ENCODE measurements at places on chromosomes 1 and 21.

DNA sequence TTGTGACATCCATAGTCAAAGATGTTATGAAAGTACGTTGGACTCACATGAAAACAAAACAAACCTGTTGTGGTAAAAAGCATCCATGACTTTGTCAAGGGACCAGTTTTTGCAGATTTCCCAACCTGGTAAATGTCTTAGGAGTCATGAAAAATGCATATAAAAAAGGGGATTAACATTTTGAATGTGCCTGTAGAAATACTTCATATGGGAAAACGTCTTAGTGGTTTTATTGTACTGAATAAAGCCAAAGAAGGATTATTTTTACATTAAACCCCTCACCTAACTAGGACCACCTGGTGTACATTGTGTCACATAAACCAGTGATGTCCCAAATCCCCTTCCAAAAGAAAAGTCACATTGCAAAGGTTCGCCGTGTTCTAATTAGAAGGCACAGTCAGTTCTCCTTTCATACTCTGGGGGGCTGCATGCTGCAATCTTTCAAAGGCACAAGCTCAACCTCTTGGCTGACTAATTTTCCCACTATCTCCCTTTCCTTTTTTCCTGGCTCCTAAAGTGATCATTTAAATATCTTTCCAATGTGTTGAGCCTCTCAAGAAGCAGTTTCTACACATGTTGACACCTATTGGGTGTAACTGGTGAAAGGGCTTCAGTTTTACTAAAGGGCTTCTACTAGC lies 119.8 kb upstream of the SPAG17 start:
- DNase-seq = peak; percentile 1

- DNase-seq = no peak
Observed at GRCh38 chr1:241821363-241821762, 26.6 kb upstream of the EXO1 start.

GRCh38 chr1:35202048-35202719 lies 9.2 kb upstream of the SFPQ start:
- peak; percentile 92 for DNase-seq

GRCh38 chr1:29934255-29934772 lies 698.0 kb downstream of the PTPRU start:
- DNase-seq = no peak

- no peak for DNase-seq
Observed at GRCh38 chr1:90605070-90605469, 112.0 kb downstream of the BARHL2 start.

DNA sequence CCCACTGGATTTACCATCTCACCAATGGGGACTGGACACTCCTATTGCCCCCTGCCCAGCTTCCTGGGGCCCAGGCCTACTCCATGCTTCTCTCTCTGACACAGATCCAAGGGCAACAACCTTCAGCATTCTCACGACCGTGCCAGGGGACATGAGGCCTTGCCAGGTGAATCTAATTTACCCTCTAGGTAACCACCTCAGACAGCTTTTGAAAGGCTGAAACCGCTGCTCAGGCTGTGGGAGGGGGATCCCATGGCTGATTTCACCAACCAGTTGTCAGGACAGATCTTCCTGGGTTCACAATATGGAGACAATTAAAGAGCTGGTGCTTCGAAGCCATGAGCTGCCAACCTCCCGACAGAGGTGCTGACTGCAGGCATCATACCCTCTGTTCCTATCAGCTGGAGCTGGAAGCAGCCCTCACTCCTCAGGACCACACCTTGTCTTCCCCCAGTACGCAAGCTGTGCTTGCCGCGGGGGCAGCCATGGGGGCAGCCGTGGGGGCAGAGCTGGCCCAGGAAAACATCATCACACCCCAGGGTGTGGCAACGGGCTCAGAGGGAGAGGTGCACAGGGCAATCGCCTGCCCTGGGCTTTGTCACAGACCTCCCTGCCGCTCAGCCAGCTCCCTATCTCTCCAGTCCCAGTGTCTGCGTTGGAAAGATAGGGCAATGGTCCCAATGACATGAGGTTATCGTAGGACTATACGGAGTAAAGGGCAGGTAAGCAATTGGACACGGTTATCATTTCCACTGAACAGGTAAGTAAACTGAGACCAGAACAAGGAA lies 120.2 kb downstream of the DMRTB1 start:
- DNase-seq = no peak

- no peak for DNase-seq
Observed at GRCh38 chr1:245317217-245317616, 162.4 kb downstream of the KIF26B start.

DNA sequence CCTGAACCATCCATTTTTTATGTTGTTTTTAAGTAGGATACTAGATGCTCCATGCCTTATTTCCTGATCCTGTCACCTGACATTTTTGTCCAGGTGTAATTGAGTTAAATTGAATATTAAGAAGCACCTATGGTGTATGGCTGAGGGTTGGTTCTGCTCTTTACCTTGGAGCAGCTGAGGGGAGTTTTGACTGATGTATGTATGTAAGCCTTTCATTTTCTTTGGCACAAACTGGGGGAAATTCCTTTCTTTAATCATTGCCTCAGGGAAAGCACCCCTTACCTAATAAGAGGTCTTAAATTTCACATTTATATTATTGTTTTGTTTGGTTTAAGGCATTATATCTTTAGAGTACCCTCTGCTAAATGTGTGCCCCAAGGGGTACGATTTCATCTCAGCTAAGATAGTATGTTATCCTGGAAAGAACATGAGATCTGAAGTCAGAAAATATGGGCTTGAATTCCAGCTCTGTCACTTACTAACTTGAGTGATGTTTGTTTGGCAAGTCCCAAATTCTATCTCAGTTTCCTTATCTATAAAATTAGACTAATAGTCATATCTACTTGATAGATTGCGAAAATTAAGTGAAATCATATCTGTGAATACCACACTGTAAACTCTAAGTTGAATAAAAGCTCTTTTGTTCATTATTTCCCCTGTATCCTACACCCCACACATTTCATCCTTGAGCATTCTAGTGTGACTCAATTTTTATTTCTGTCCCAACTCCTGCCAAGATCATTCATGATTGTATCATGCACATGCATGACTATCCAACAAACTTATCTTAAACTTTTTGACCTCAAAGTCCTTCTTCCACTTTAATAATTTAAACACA lies 57.7 kb upstream of the NUF2 start:
- DNase-seq = no peak

DNA sequence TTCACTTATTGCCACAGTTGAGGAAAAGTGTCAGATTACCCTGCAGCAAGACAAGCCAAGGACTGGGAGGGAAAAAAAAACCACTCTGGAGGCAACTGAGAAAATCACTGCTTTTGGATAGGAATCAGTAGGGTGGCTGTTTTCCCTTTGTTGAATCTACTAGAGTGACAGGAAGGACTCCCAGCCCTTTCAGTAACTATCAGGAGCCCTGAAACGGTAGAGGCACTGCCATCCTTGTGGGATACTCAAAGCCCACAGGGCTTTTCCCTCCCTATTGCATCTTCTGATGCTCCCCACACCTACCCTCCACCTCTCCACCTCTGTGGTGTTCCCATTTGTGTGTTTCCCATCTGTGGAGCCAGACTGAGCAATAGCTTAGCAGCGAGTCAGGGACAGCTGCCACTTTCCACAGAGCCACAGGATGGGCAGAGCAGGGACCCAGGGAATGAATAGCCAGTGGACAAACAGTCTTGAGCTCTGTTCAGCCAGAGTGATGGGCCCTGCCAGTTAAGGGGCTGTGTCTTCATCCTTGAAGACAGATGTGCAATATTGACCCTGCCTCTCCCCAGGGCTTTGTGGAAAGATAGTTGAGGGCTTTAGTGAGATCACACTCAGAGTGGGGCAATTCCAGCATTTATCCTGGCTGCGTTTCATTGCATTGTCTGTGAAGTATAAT lies 13.9 kb downstream of the UBIAD1 start:
- no peak for DNase-seq

DNA sequence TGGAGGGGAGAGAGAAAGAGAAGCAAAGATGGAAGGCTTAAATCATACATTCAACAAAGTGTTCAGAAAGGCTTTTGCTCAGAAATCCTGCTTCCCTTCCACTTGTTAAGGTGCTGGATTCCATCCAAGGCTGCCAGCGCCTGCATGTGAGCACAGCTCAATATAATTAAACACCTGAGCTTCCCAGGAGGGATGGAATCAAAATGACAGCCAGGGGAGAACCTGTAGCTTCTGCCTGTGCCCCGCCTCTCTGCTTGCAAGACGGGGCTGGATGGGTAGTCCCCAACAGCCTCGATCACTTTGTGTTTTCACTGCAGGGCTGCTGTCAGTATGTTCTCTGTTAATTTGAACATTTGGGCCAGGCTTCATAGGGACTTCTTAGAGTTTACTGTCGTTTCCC lies 225.7 kb downstream of the KCNH1 start:
- DNase-seq = no peak

GRCh38 chr1:233465745-233466343 lies 138.3 kb downstream of the MAP3K21 start:
- no peak for DNase-seq

DNA sequence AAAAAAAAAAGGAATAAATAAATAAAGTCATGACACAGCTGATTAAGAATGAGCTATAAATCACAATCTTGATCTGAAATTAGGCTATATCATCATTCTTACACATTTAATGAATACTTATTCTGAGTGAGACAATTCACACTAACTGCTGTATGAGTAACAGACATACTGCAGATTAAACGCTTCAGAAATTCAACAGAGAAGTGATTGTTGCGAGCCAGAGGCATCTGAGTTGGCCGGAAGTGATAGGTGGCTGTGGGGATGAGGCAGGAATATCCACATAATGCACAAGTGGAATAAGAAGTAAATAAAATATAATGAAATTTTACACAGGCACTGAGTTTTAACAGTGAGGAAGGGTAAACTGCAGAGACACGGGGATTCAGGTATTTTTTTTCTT lies 142.4 kb downstream of the APP start:
- no peak for DNase-seq

- no peak for DNase-seq
Observed at GRCh38 chr1:63936276-63936675, 162.5 kb downstream of the ROR1 start.

DNA sequence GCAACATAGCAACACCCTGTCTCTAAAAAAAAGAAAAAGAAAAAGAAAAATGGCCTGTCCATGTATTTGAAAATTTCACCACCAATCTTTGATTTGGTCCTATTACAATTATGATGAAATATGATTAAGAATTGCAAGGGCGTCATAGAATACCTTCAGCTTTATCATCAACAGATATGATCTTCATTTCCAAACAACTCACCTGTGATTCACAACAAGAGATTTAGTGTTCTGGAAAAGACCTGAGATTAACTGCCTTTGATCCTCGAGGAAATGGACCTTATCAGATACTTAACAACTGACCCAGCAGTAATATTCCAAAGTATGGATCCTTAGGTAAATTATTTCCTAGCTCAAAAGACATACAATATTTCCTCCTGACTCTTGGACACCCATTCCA lies 3.5 kb upstream of the GSTM4 start:
- no peak for DNase-seq

GRCh38 chr1:6358757-6359201 lies 34.8 kb downstream of the ACOT7 start:
- DNase-seq = peak; percentile 53

DNA sequence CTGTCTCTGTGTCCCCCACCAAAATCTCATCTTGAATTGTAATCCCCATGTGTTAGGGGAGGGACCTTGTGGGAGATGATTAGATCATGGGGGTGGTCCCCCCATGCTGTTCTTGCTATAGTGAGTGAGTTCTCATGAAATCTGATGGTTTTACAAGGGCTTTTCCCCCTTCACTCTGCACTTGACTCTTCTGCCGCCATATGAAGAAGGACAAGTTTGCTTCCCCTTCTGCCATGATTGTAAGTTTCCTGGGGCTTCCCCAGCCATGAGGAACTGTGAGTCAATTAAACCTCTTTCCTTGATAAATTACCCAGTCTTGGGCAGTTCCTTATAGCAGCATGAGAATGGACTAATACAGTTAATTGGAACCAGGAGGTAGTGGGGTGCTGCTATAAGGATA lies 137.1 kb upstream of the RAB4A start:
- no peak for DNase-seq

DNA sequence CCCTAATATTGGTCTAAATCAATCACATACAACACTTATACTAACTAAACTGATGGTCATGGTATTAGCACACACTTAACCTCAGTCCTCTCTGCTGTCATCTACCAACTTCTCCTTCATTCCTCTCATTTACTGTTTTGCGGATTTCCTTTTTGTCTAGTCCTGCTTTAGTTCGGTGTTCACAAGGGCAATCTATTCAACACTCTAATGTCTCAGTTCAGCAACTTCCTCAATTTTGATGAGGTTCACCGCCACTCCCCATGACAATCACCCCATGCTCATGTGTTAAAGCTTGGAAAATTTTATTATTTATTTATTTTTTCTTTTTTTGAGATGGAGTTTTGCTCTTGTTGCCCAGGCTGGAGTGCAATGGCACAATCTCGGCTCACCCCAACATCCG lies 301.1 kb downstream of the PTPRC start:
- no peak for DNase-seq

GRCh38 chr1:220811695-220812094 lies 25.0 kb downstream of the MTARC1 start:
- DNase-seq = no peak

- DNase-seq = no peak
Observed at GRCh38 chr1:151988405-151988923, 5.2 kb downstream of the S100A10 start.

DNA sequence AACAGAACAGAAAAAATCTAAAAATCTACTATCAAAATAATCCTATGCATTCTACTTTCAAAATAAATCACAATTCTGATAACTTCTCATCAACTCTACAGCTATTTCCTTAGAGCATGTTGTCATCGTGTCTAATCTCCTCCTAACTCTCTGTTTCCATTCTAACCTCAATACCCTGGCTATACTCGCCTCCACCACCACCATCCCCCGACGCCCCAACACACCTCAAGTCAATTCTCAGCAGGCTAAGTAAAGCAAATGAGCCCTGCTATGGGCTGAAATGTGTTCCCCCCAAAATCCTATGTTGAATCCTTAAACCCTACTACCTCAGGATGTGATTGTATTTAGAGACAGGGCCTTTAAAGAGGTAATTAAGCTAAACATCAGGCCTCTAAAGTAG lies 34.6 kb downstream of the NRDC start:
- DNase-seq = no peak

- peak; percentile 52 for DNase-seq
Observed at GRCh38 chr1:209583408-209583807, at the start of gene CAMK1G. Gene CAMK1G, plus strand, starts transcription at chr1:209583714. Its CDS starts 11,270 bp downstream, at chr1:209594984.

GRCh38 chr1:183180634-183181056 lies 5.4 kb upstream of the LAMC2 start:
- peak; percentile 47 for DNase-seq

Measured in DMS53 (cell line).